ENCODE measurements at places on chromosomes 11 and 22. TPM values are rescaled to one million over a fixed set of nuclear protein-coding genes. Genes with fewer than 3 reads are reported as not detected.

SCGB1A1 gene
- not detected for polyA plus RNA-seq

MUC15 gene
- polyA plus RNA-seq = not detected

TMEM86A gene
- 0.56 TPM for polyA plus RNA-seq

KRTAP5-2 gene
- not detected for polyA plus RNA-seq

CEP126 gene
- 0.50 TPM for polyA plus RNA-seq

APOL5 gene
- polyA plus RNA-seq = not detected

TSGA10IP gene
- polyA plus RNA-seq = not detected

ARHGAP8 gene
- not detected for polyA plus RNA-seq

DNAJB13 gene
- 0.35 TPM for polyA plus RNA-seq

MEI1 gene
- 105 TPM for polyA plus RNA-seq

MUC5AC gene
- not detected for polyA plus RNA-seq

MMP7 gene
- not detected for polyA plus RNA-seq

RASSF10 gene
- not detected for polyA plus RNA-seq

NCAPH2 gene
- 39.4 TPM for polyA plus RNA-seq

All from IgD-negative memory B cell (primary cell).